NCI-H524 treated with DMSO at 0.1 percent for 48 hours (cell line): ENCODE measurements at places on chromosomes 5 and 9.

GRCh38 chr5:72137826-72138409, 30.6 kb downstream of the MAP1B start:
- no peak for DNase-seq

- no peak for DNase-seq
These were observed 244.9 kb upstream of the KLF4 start for GRCh38 chr9:107734256-107735013.

DNA sequence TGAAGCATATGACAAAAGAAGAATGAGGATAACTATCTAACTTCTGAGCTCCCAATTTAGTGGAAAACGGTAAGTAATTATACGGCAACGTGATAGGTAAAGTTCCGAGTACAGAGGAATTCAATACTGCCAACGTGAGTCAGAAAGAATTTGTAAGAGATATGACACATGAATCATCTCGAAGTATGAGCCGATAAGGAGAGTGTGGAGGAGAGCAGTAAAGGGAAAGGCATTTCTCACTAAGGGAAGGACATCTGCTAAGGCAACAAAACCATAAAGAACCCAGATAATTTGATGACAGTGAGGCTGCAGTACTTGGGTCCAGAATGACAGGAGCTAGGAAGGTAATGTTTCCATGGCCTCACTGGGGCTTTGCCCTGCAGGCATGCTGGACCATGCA, 11.0 kb downstream of the MPDZ start:
- no peak for DNase-seq

GRCh38 chr5:79612667-79613198, 492 bp downstream of the TENT2 start:
- DNase-seq: no peak

DNA sequence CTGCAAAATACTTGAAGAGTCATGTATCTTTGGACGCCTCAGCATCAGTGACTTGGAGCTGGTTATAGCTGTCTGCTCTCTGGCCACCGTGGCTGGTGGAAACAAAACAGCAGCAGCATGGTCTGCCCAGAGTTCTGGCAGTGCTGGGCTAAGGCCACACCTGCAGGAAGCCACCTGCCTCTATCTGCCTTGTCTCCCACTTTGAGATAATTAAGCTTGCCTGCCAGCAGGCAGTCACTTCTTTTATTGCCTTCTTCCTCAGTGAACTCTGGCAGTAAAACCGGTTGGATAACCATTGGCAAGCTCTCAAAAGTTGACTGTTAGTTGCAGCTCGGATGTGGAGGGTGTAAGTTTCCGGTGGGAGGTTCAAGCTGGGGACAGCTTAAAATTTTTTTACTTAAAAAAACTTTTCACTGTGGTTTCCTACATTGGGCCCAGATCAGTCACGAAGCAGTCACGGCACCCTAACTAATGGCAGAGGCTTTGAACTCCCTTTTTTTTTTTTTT, 4.9 kb downstream of the SMIM3 start:
- DNase-seq: no peak
